Airway epithelial cell (primary cell): ENCODE measurements at places on chromosomes 1 and 21. TPM values are rescaled to one million over a fixed set of nuclear protein-coding genes. Genes with fewer than 3 reads are reported as not detected.

The LDLRAD2 gene
- not detected in 2 replicates for total RNA-seq

The PEAR1 gene
- total RNA-seq: 5.0 and 6.3 TPM in 2 replicates

The PDPN gene
- 18.9 and 22.6 TPM in 2 replicates for total RNA-seq

The MATN1 gene
- not detected in 2 replicates for total RNA-seq

The ZNF362 gene
- 8.5 and 8.7 TPM in 2 replicates for total RNA-seq

The FOXD2 gene
- total RNA-seq: 0.05 and 0.14 TPM in 2 replicates

The RRP15 gene
- 4.9 and 6.5 TPM in 2 replicates for total RNA-seq

The OR6N1 gene
- total RNA-seq: not detected in 2 replicates

The NFIA gene
- total RNA-seq: 15.4 and 17.7 TPM in 2 replicates

The TRAF3IP3 gene
- not detected in 2 replicates for total RNA-seq

The FCGR1A gene
- total RNA-seq: not detected in 2 replicates

The PPIAL4G gene
- not detected in 2 replicates for total RNA-seq

The KRTAP19-1 gene
- total RNA-seq: not detected in 2 replicates

The AXDND1 gene
- not detected in 2 replicates for total RNA-seq
